ENCODE measurements at places on chromosomes 1 and 21.

GRCh38 chr1:61951731-61952580 is 209.7 kb downstream of the PATJ start:
- DNase-seq: no peak

DNA sequence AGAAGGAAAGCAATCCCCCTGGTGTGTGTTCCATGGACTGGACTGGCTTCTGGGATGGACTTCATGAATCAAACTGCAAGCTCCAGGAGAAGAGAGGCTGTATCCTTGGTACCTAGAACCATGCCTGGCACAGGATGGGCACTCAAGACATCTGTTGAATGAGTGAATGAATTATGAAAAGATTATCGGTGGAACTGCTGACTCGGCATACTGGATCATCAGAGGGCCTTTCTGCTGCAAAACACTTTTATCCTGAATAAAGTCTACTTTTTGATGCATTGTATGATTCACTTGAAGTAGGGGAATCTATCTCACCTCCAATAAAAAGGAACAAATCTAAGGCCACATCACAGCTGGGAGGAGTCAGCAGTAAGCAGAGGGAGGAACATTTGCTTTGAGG is 42.9 kb downstream of the DDX20 start:
- DNase-seq: no peak

DNA sequence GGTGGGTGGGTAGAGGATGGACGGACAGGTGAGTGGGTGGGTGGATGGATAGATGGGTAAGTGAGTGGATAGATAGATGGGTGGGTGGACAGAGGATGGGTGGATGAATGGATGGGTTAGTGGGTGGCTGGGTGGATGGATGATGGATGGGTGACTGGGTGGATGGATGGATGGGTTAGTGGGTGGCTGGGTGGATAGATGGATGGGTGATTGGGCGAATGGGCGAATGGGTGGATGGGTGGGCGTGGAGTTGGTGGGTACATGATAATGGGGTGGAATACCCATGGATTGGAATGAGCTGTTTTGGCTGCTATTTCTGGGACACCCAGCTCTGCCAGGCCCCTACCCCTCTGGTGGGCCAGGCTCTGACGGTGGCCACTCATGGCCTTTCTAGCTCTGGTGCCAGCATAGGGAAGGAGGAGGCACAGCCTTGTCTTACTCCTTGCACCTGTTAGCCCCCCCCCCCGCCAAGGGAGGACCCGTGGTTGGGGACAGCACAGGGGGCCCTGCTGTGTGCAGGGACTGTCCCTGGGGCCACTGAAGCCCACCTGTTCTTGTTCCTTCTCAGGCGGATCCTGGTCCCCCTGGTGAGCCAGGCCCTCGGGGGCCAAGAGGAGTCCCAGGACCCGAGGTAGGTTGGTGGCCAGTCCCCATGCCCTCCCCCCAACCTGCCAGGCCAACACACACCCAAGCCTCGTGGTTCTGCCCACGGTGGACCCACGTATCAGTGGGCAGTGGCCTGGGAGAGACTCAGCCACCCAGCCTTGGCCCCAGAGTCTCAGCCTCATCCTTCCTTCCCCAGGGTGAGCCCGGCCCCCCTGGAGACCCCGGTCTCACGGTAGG is 26.4 kb downstream of the COL6A2 start:
- DNase-seq: no peak

- DNase-seq: no peak
These were observed 23.0 kb upstream of the PIGC start for GRCh38 chr1:172466795-172467407.

- DNase-seq: no peak
These were observed 11.7 kb downstream of the COL6A2 start for GRCh38 chr21:46109313-46110221.

DNA sequence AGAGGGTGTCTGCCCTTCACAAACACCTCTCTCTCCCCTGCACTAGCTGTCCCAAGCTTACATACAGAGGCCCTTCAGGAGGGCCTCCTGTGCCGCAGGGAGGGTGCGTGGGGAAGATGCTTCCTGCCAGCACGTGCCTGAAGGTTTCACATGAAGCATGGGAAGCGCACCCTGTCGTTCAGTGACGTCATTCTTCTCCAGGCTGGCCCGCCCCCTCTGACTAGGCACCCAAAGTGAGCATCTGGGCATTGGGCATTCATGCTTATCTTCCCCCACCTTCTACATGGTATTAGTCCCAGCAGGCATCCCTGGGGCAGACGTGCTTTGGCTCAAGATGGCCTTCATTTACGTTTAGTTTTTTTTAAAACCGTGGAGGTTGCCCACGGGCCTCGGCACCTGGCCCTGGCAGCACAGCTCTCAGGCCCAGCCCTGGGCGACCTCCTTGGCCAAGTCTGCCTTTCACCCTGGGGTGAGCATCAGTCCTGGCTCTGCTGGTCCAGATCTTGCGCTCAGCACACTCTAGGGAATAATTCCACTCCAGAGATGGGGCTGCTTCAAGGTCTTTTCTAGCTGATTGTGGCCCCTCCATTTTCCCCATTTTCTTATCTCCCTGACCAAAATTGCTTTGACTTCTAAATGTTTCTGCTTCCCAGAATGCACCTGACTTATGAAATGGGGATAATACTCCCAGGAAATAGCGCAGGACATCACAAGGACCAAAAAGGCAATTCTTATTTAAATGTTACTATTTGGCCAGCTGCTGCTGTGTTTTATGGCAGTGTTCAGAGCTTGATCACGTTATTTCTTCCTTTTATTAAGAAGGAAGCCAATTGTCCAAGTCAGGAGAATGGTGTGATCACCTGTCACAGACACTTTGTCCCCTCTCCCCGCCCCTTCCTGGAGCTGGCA is 6.1 kb downstream of the NPPA start:
- DNase-seq: no peak

DNA sequence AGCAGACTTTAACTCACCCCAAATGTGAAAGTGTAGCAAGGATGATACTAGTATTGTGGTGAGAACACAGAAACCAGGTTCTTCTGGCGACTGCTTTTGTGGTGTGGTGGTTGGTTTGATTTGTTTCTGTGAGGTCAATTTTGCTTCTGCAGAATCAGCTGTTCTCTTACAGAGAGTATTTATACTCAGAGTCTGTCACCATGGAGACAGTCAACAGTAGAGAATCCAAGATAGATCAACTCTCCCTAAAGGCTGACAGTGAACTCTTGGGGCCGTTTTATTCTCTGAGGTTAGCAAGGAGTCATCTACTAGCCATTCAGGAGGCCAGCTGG is at the start of gene CFAP107:
Gene CFAP107, plus strand, starts transcription at position 209 of the 332 bp plus-strand sequence. CDS start 231 bp downstream, outside the sequence.
- DNase-seq: no peak

- no peak for DNase-seq
These were observed 70.6 kb downstream of the PATJ start for GRCh38 chr1:61812916-61813315.

DNA sequence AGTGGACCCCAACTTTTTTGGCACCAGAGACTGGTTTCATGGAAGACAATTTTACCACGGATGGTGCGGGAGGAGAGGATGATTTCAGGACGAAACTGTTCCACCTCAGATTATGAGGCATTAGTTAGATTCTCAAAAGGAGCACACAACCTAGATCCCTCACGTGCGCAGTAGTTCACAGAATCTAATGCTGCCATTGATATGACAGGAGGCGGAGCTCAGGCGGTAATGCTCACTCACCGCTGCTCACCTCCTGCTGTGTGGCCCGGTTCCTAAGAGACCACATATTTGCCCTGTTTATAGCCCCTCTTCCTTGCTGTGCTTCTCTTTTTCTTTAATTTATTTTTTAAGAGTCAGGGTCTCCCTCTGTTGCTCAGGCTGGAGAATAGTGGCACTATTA is 4.6 kb downstream of the NTRK1 start:
- DNase-seq: no peak

DNA sequence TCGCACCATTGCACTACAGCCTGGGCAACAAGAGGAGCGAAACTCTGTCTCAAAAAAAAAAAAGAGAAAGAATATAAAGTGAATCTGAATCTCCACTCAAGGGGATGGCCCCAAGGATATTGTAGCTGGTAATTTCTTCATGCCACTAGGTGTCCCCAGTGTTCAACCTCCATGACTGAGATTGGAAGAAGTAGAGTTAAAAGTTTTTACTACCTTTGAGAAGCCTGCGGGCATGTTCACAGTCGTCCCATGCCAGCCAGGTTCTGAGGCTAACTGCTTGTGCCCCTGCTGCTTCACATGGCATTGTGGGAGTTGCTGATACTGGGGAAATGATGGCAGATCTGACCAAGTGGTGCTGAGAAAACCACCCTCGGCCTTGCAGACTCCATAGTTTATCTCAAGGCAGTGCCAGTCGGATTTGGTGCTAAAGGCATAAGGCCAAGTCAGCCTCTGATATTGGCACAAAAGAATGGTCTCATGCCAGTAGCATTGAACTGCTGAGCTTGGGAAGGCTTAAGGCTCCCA is 10.8 kb upstream of the SHISA4 start:
- no peak for DNase-seq

- no peak for DNase-seq
These were observed 37.5 kb upstream of the HOOK1 start for GRCh38 chr1:59776960-59777852.

GRCh38 chr1:58848818-58849411 is 65.1 kb upstream of the JUN start:
- no peak for DNase-seq

- DNase-seq: no peak
These were observed 8.5 kb upstream of the PRDM15 start for GRCh38 chr21:41887667-41888066.

DNA sequence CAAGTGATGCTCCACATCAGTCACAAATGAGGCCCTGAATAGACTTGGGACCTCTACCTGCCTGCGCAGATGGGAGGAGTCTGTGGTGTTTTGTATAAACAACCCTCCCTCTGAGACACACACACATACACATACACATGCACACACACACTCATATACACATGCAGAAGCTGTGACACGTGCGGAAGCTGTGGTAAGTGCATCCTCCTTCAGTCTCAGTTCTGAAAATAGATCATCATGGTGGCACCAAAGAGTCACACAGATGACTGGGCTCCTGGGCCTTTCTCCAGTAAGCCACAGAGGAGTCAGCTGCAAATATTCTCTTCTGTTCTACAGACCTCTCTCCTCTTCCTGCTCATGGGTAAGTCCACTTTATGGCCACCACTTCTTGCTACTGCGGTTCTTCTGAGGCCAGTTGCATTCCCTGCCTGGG is at the start of gene LY9:
Gene LY9, plus strand, starts transcription at position 224 of the 433 bp plus-strand sequence. Its CDS starts 14 bp downstream, at position 238.
- peak; percentile 74 for DNase-seq

- no peak for DNase-seq
These were observed 305.1 kb downstream of the NPHP4 start for GRCh38 chr1:5686925-5687706.

DNA sequence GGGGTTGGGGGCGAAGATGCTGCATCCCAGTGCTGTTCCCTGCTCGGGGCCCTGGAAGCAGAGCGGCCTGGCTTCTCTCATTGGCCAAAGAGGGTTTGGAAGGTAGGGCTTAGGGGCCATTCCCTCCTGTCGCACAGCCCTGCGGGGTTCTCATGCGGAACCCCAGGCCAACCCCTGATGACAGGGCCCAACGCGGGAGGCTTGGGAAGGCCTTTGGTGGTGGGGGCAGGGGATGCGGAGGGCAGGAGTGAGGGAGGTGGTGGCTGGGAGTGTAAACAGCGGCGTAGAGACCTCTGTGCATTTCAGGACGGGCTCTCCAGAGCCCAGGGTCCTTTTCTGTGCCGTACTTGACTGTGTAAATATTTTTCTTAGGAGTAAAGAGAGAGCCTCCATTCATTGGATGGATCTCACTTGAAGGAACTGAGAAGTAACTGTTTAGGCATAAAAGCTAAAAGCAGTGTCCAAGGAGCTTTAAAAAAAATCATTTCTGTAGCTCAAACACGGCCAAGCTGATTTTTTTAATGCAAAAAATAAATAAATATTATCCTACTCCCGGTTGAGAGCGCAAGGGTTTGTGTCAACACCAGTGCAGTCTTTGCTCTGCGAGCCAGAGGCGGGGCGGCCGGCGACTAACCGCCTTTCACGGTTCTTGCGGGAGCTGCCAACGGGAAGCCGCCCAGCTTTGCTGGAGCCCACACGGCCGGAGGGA is 169.1 kb downstream of the PRDM16 start:
- no peak for DNase-seq

- DNase-seq: no peak
These were observed 15.8 kb downstream of the ODF2L start for GRCh38 chr1:86380257-86380861.

DNA sequence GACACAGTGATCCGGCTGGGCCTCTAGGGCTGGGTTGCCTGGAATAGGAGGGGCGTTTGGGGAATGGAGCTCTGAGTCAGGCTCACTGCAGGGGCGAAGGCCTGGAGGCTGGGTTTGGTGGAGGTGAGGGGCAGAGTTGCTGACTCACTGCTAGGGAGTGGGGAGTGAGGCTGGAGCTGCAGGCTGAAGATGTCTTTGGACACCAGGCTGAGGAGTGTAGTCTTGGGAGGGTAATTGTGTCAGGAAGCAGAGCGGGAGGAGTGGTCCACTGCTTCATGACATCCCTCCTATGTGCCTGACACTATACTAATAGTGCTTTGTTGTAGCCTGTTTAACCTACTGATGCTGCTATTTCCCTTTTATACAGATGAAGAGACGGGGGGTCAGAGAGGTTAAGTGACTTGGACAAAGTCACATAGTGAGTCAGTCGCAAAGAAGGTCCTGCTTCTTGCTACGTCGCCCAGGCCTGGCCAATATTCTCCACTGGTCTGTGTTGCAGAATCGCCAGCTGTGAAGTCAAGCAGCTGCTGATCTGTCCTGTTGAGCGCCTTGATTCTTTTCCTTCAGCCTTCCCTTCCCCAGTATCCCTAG is 13.6 kb downstream of the ACTL8 start:
- no peak for DNase-seq

GRCh38 chr1:174740249-174740968 is 259.3 kb upstream of the CACYBP start:
- DNase-seq: no peak

- no peak for DNase-seq
These were observed 7.9 kb upstream of the TIPRL start for GRCh38 chr1:168170564-168171508.

DNA sequence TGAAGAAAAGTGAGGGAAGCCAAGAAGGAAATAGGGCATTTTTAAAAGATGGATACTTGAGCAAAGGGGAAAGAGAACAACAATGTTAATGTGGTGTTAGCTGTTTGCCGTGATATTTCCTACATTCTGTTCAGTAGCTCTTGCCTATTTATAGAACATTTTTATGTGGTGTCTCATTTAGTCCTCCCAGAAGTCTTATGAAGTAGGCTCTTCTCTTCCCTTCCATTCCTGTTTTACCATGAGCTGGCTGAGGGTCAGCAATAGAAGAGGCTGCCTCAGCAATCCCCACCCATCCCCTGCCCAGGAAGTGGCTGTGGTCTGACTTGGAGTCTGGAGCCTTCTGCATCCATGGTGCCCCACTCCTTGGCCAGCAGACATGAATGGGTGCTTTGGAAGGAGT is 60.1 kb downstream of the KIAA0040 start:
- no peak for DNase-seq

- DNase-seq: no peak
These were observed 180.4 kb upstream of the KLHDC7A start for GRCh38 chr1:18300376-18300775.

- no peak for DNase-seq
These were observed 50.4 kb upstream of the SLC19A1 start for GRCh38 chr21:45592626-45593134.

DNA sequence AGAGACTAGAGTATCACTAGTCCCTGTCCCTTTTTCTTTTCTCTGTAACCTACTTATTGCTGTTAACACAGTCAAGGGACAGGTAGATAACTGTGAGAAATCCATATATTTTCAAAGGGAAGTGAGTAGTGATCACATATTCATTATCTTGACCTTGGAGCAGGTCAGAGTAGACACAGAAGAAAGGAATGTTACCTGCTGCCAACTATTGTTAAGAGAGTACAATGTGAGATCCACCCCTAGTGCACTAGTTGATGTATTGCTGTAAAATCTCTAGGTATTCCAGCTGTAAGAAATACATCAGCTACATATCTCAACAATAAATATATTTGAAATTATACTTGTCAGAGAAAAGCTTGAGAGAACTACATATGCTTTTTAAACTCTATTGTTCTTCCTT is 68.7 kb upstream of the ADGRL2 start:
- DNase-seq: no peak
